Activated CD8-positive, alpha-beta T cell treated with anti-CD3 and anti-CD28 coated beads, Interleukin-2, amount 10 ng/mL, durations not matched to agents 7 days and 5 days (primary cell): ENCODE measurements at places on chromosomes 2 and 18.

GRCh38 chr2:8168876-8169424, 512.9 kb upstream of the ID2 start:
- no peaks in the 10 kb centered on the region for H3K36me3 ChIP-seq
- no peak for DNase-seq
- H3K4me3 ChIP-seq = no peak overlapping the region
- peaks cover 9% of the 10 kb centered on the region for H3K4me1 ChIP-seq
- no peak overlapping the region for H3K27ac ChIP-seq

DNA sequence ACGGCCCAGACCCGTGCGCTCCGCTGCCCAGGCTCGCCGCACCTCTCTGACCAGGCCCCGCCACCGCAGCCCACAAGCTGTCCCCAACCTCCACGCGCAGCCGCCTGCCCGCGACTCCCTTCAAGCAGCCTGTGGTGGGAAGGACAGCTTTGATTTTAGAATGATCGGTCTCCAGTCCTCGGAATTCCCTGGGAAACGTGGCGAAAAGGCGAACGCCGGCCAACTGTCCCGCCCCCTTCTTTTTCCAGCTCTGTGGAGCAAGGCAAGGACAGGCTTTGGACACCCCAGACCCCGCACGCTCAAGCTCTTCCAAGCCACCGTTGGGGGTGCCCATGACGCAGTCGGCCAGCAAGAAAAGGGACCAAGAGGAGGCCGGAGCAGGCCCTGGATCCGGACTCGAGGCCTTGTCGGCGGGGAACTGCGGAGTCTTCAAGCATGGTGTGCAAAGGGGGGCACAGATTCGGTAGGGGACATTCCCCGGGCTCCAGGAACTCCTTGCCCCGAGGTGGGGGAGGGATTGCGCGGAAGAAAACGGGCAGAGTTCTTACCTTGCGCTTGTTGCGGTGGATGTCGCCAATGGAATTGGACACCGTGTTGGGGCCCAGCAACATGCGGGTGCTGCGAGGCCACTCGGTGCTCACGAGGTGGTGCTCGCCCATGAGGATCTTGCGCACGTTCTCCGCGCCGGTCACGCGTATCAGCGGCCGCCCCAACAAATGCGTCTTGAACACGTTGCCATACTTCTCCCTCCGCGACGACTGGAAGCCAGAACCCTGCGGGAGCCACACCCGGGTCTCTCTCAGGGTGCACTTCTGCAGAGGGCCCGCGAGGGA, 4.0 kb downstream of the CYP26B1 start:
- peaks cover 22% of the 10 kb centered on the region for H3K4me1 ChIP-seq
- H3K36me3 ChIP-seq = peaks cover 7% of the 10 kb centered on the region
- DNase-seq = no peak
- no peak overlapping the region for H3K27ac ChIP-seq

DNA sequence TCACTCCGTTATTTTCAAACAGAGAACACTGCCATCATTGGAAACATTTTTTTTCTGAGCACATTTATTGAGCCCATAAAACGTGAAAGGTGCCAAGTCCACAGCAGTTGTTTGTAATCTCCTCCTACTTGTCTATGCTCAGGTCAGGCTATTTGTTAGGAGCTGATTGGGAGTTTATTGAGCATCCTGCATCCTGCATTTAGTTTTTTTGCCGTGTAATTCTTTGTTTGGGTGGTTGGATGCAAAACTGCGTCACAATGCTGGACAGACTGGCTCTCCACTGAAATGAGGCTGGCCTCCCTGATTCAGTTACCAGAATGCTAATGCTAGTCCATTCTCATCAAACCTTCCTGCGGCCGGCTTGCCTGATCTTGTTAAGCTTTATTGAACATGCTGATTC, 71.4 kb downstream of the RAPGEF4 start:
- no peak overlapping the region for H3K27ac ChIP-seq
- no peak overlapping the region for H3K4me3 ChIP-seq
- no peaks in the 10 kb centered on the region for H3K4me1 ChIP-seq
- H3K36me3 ChIP-seq = peaks cover 2% of the 10 kb centered on the region

- no peak overlapping the region for H3K4me3 ChIP-seq
- DNase-seq = no peak
- no peaks in the 10 kb centered on the region for H3K4me1 ChIP-seq
- H3K36me3 ChIP-seq = no peaks in the 10 kb centered on the region
These were observed 8.4 kb downstream of the SP5 start for GRCh38 chr2:170723446-170723958.

DNA sequence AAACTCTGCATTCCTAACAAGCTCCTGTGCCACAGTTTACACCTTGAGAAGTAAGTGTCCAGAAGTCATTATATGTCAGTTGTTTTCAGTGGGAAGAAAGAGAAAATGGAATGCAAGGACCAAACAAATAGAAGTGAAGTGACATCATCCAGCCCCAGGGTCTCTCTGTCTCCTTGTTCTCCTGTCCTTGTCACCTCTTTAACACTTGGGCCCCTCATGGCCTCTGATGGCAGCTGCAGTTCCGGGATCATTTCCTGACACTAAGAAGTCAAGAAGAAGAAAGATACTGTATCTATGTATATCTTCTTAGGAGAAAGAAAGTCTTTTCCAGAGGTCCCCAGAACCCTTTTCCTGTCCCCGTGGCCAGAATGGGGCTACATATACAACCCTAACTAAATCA, 2.8 kb upstream of the CFAP221 start:
- H3K27me3 ChIP-seq = peaks cover 28% of the 10 kb centered on the region
- no peak overlapping the region for H3K27ac ChIP-seq
- H3K4me3 ChIP-seq = no peak overlapping the region
- peaks cover 2% of the 10 kb centered on the region for H3K36me3 ChIP-seq

- H3K4me3 ChIP-seq = no peak overlapping the region
- no peak for DNase-seq
- no peaks in the 10 kb centered on the region for H3K4me1 ChIP-seq
- H3K27me3 ChIP-seq = no peaks in the 10 kb centered on the region
- no peaks in the 10 kb centered on the region for H3K36me3 ChIP-seq
These were observed 274.5 kb upstream of the PXDN start for GRCh38 chr2:2018713-2019410.

DNA sequence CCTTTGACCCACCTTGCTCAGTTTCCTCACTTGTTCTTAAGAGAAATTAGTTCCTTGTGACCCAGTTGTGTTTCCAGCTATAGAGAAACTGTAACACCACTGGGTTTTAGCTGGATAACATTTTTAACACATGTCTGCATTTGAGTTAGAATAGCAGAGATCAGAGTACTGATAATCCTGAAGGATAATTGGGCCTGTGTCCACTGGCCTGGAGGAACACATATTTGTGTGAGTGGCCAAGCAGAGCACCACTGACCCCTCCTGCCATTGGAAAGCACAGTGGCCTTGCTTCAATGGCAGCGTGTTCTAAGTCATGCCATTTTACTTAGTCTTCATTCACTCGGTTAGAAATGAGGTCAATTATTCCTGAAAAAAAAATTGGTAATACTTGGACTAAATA, 42.6 kb downstream of the PKP4 start:
- H3K4me1 ChIP-seq = no peaks in the 10 kb centered on the region
- no peaks in the 10 kb centered on the region for H3K36me3 ChIP-seq
- no peaks in the 10 kb centered on the region for H3K27me3 ChIP-seq
- no peak for DNase-seq
- H3K4me3 ChIP-seq = no peak overlapping the region
- no peak overlapping the region for H3K27ac ChIP-seq

DNA sequence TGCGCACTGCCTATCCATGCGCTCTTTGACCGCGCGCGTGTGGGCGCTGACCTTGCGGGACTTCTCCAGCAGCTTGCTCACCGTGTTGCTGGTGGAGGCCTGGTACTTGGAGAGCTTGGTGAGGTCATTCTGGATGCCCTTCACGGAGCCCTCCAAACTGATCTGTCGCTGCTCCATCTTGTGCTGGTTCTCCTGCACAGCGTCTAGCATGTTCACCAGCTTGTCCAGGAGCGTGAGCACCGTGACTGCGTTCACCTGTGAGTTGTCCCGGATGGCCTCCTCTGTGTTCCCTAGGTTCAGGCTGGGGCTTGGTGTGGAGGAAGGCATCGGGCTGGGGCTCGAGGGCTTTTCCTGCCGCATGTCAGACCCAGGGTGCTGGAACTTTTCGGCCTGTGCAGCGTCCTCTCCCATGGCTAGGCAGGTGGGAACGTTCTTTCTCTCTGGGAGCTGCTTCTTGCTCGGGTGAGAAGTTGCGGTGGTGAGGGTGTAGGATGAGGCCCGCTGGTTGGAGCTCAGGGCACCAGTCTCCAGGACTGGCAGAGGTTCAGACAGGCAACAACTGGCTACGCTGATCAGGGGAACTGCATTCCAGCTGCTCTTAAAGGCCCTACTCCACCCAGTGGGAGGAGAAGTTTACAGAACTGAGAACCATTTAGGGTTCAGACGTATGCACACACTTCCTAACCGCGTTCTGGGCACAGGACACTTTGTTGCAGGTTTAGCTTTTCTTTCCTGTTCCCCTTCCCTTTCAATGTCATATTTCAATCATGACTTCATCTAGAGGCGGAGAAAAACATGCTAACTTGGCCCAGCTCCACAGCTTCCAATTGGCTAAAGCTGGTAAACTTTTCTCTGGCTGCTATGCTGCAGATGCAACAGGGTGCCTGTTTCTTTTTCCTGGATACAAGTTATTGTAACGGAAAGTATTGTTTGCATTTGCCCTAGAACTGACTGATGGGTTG, at the start of gene CAVIN2:
Gene CAVIN2 (minus strand): TSS at position 574 of the 962 bp plus-strand sequence. CDS start 163 bp downstream, at position 411.
- DNase-seq = no peak
- H3K36me3 ChIP-seq = no peaks in the 10 kb centered on the region
- H3K4me1 ChIP-seq = no peaks in the 10 kb centered on the region
- H3K27ac ChIP-seq = no peak within 1 kb of the TSS
- peaks cover 42% of the 10 kb centered on the region for H3K27me3 ChIP-seq

GRCh38 chr18:13241083-13241892, 22.7 kb downstream of the LDLRAD4 start:
- H3K4me1 ChIP-seq = no peaks in the 10 kb centered on the region
- no peaks in the 10 kb centered on the region for H3K36me3 ChIP-seq
- H3K27ac ChIP-seq = no peak overlapping the region
- DNase-seq = no peak
- H3K27me3 ChIP-seq = no peaks in the 10 kb centered on the region

DNA sequence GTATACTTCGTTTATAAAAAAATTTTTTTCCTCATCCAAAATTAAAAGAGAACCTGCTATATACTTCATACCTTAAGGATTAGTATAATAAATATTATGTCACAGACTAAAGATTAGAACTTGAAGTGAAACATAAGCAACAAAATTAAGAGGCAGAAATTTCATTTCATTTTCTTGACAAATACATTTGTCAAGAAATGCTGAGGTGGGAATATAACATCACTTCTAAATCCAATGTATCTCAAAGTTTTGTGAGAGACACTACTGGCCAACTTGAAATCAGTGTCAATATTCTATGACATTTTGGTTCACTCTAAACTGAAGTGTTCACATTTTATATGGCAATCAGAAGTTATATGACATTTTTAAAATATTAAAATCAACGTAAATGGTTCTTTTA, 43.8 kb downstream of the SCRN3 start:
- H3K4me1 ChIP-seq = no peaks in the 10 kb centered on the region
- H3K4me3 ChIP-seq = no peak overlapping the region
- no peak overlapping the region for H3K27ac ChIP-seq
- H3K27me3 ChIP-seq = no peaks in the 10 kb centered on the region

GRCh38 chr2:11955314-11955713, 208.9 kb downstream of the LPIN1 start:
- DNase-seq = no peak
- no peaks in the 10 kb centered on the region for H3K36me3 ChIP-seq
- no peak overlapping the region for H3K4me3 ChIP-seq
- peaks cover 25% of the 10 kb centered on the region for H3K27me3 ChIP-seq

GRCh38 chr2:23135481-23136100, 249.4 kb upstream of the KLHL29 start:
- H3K4me3 ChIP-seq = no peak overlapping the region
- H3K36me3 ChIP-seq = no peaks in the 10 kb centered on the region
- no peaks in the 10 kb centered on the region for H3K27me3 ChIP-seq
- no peaks in the 10 kb centered on the region for H3K4me1 ChIP-seq
- no peak overlapping the region for H3K27ac ChIP-seq
- no peak for DNase-seq
